Stimulated activated CD4-positive, alpha-beta T cell treated with anti-CD3 and anti-CD28 coated beads, TNF-alpha, amount 100 ng/mL, for 4 hours (primary cell): ENCODE measurements at places on chromosomes 16 and 17.

DNA sequence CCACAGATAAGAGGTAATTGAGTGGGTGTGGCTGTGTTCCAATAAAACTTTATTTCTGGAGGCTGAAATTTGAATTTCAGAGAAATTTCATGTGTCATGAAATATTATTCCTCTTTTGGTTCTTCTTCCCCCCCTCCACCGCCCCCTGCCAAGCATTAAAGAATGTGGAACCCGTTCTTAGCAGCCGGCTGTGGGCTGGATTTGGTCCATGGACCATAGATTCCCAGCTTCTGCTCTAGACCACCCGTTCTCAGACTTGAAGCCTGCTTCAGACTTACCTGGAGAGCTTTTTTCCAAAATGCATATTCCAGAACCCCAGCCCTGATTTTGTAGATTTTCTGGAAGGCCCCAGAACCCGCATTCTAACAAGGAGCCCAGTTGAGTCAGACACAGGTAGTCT lies 15.1 kb upstream of the LASP1NB start:
- DNase-seq = no peak

GRCh38 chr16:19001788-19002187 lies 18.1 kb downstream of the TMC7 start:
- no peak for DNase-seq

DNA sequence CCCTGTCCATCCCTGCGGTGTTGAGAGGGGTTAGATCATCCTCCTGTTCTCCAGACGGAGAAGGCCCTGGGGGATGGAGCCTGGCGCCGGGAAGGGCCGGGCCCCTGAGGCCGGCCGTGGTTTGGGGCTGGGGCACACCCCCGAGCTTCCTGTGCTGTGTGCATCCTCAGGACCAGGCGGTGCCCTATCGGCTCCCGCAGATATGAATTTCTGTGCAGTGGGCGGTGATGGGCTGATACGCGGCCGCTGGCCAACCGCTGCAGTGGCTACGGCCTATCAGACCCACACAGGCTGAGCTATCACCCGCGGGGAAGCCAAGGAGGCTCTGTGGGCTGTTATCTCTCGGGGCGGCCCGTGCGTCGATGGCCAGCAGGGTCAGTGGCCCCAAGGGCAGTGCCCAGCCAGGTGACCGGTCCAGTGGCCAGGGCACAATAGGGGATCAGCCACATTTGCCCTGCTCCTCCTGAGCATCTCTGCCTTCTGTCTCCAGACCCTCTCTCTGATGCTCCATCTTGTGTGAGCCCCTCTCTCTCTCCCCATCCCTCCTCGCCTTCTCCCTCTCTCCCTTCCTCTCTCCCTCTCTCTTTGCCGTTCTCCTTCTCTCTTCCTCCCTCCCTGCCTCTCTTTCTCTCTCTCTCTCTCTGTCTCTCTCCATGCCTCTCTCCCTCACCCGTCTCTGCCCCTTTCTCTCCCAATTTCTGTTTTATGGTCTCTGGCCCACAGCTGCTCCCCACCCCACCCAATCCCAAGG lies 38.7 kb downstream of the ZFPM1 start:
- DNase-seq = no peak

GRCh38 chr17:40076591-40076990 lies 13.8 kb downstream of the THRA start:
- no peak for DNase-seq

GRCh38 chr17:74796866-74797265 lies 20.7 kb upstream of the NAT9 start:
- no peak for DNase-seq

GRCh38 chr16:71974068-71974818 lies 26.0 kb downstream of the PKD1L3 start:
- DNase-seq = no peak

DNA sequence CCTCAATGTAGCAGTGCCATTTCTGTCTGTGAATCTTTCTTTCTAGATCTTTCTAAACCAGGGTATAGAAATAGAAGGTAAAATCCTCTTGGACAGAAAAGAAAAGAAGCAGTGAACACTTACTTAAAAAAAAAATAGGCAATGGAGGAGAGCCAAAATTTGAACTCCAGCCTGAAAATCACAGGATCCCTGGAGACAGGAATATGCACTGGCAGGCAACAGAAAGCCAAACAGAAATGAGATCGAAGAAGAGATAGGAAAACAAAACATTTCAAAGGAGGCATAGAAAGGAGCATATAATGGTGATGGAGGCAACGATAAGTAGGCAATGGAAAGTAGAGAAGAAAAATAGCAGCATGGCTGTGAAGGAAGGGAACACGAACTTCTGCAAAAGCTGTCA lies 253.7 kb upstream of the HSBP1 start:
- no peak for DNase-seq

- DNase-seq = no peak
These were observed 10.6 kb downstream of the KSR1 start for GRCh38 chr17:27466743-27467375.

DNA sequence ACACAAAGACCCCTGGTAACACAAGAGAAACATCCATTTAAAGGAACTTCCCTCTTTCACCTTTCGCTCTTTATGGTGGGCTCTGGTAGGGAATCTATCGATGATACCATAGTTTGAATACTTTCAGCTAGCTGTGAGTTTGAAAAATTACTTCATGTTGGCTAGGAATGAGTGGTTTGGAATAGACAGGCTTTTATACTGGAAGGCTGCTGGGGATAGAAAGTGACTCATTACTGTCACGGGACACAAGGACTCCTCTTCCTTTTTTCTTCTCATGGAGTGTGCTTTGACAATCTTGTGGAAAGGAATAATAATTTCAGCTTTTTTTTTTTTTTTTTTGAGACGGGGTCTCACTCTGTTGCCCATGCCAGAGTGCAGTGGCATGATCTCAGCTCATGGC lies 76.9 kb downstream of the CYB561 start:
- DNase-seq = no peak

GRCh38 chr17:31678431-31678830 lies 180.6 kb downstream of the COPRS start:
- DNase-seq = no peak

GRCh38 chr17:74455821-74456220 lies 10.6 kb upstream of the CD300A start:
- DNase-seq = no peak

GRCh38 chr17:18224387-18225120 lies 881 bp upstream of the LLGL1 start:
- DNase-seq = no peak

GRCh38 chr16:76932541-76933211 lies 258.3 kb upstream of the MON1B start:
- no peak for DNase-seq

- no peak for DNase-seq
These were observed 219.7 kb downstream of the IRF8 start for GRCh38 chr16:86118467-86119307.

DNA sequence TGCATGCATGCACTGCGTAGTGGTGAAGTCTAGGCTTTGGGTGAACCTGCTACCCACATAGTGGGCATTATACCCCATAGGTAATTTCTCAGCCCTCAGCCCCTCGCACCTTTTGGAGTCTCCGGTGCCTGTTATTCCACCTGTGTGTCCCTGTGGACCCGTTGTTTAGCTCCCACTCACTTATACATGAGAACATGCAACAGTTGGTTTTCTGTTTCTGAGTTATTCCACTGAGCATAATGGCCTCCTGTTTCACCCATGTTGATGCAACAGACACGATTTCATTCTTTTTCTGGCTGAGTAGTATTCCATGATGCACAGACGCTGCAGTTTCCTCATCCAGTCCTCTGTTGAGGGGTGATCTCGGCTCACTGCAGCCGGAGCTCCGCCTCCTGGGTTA lies 141.5 kb upstream of the CHMP6 start:
- no peak for DNase-seq

GRCh38 chr17:81885869-81886548 lies 5.4 kb downstream of the ALYREF start:
- DNase-seq = no peak

- no peak for DNase-seq
These were observed 147.9 kb downstream of the MAF start for GRCh38 chr16:79452671-79453070.

- DNase-seq = no peak
These were observed 232.1 kb downstream of the STX8 start for GRCh38 chr17:9343516-9343915.

GRCh38 chr16:56355786-56356275 lies 69.5 kb downstream of the AMFR start:
- DNase-seq = no peak

GRCh38 chr16:10624527-10624926 lies 44.1 kb upstream of the EMP2 start:
- DNase-seq = no peak

- DNase-seq = no peak
These were observed 6.6 kb downstream of the SREBF1 start for GRCh38 chr17:17830269-17830567.

GRCh38 chr17:8016632-8017424 lies 14.4 kb downstream of the GUCY2D start:
- no peak for DNase-seq

GRCh38 chr16:3152991-3153368 lies 18.2 kb downstream of the ZNF213 start:
- no peak for DNase-seq

GRCh38 chr17:9389111-9389527 lies 186.5 kb downstream of the STX8 start:
- DNase-seq = no peak

DNA sequence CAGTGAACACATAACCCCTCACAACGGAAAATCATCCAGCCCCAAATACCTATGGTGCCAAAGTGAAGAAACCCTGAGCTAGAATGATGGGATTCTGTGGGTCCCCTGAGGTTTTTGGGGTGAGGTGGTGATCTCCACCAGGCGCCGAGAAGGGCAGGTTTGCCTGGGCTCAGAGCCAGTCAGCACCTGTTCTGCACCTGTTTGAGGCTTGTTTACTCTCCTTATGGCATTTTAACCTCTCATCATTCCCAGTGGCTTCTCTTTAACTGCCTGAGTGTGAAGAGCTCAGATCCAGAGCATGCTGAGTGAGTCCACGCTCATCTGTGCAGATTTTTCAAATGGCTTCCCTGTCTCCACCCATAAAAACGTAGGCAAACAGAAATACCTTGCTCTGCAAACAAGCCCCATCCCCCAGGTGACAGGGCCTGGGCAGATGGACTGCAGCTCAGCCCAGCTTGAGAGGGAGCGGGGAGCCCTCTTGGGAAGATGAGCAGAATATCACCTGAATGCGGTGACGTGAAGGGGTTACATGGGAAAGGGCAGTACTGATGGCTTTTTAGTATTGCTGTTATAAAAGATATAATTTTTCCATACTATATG lies 40.1 kb upstream of the CLEC19A start:
- no peak for DNase-seq

- DNase-seq = no peak
These were observed 38.2 kb downstream of the SNTB2 start for GRCh38 chr16:69225121-69225520.

GRCh38 chr16:49537924-49538459 lies 164.4 kb downstream of the C16orf78 start:
- no peak for DNase-seq

DNA sequence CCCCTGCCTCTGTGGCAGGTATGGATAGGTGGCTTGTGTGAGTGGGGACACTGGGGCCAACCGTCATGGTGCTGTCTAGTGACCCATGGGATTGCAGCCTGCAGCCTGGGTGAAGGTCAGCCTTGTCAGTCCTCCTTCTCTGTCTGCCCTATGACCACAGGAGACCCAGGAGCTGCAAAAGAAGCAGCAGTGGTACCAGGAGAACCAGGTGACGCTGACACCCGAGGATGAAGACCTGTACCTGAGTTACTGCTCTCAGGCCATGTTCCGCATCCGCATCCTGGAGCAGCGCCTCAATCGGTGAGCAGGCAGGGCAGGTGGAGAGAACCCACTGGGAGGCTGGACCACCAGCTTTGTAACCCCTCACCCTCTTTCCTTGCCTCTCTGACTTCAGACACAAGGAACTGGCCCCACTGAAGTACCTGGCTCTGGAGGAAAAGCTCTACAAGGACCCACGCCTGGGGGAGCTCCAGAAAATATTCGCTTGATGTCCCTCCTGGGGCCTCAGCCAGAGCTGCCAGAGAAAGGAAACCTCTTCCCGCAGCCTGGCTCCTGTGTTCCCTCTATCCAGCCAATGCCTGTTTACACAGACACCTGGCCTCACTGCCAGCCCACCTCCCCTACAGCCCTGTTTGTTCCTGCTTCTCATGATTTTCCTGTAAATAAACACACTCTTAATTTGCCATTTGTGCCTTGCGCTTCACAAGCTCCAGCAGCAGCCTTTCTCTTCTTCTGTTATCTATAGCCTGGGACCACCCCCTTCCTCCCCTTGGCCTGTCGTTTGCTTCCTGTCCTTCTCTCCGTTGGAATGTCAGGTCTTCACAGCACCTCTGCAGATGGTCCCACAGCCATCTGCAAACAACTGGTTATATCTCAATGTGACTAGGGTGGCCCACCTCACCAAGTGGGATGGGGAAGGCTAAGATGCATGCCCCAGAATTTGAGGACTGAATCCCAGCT lies 4.5 kb upstream of the KATNB1 start:
- no peak for DNase-seq

DNA sequence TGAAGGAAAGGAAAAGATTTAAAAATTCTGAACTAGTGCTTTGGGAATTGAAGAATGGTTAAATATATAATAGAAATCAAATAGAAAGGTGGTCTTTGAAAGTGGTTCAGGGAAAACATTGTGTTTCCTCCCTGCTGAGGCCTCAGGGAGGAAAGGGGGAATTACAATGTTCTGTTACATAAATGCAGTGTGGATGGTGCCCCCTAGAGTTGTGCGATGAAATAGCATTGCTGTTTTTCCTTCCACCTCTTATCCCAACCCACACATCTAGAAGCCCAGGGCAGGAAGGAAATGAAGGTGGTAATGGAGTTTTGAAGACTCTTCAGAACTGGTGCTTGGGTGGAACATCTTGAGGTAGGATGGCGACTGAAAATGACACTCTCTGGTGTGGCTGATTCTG lies 6.4 kb upstream of the TOX3 start:
- DNase-seq = no peak

- no peak for DNase-seq
These were observed 171.6 kb downstream of the CDH11 start for GRCh38 chr16:64950262-64950661.

DNA sequence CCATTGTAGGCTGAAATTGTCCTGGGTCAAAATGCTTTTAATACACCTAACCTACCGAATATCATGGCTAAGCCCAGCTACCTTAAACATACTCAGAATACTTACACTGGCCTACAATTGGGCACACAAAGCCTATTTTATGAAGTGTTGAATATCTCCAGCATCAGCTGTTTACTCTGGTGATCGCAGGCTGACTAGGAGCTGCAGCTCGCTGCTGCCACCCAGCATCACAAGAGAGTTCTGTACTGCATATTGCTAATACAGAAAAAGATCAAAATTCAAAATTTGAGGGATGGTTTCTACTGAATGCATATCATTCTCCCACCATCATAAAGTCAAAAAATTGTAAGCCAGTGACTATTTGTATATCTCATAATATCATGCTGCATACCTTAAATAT lies 55.3 kb downstream of the ULK2 start:
- no peak for DNase-seq

GRCh38 chr16:85650844-85651628 lies 37.7 kb downstream of the GINS2 start:
- DNase-seq = no peak

- no peak for DNase-seq
These were observed 2.4 kb downstream of the CACNB1 start for GRCh38 chr17:39194985-39195524.
